HTR-8/SVneo (cell line): ENCODE measurements at places on chromosomes 5 and 9.

DNA sequence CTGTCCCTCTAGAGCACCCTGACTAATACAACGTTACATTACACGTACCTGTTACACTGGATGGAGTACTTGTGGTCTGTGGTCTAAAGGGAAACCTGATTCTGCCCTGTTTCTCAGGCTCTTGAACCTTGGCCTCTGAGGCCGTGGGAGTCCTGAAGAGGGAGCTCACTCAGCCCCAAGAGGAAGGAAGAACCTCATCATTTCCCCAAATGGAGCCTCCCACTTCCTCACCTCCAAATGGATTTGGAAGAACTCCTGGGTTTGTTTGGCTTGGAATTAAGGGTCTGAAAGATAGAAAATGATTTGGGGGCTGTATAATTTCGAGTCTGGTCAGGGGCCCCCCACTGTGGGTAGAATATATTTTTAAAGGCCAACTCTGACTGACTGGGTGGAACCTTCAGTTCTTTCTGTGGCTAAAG is 200.2 kb downstream of the SEMA6A start:
- DNase-seq, result no peak

- no peak for DNase-seq
Observed at GRCh38 chr5:106639488-106639887, 1031.2 kb downstream of the EFNA5 start.

- no peak for DNase-seq
Observed at GRCh38 chr9:90180381-90180780, 462.2 kb downstream of the DIRAS2 start.

- DNase-seq, result no peak
Observed at GRCh38 chr9:120870206-120870605, 6.8 kb downstream of the PHF19 start.

- no peak for DNase-seq
Observed at GRCh38 chr9:137171149-137171900, 531 bp downstream of the TMEM210 start.

- peak; percentile 49 for DNase-seq
Observed at GRCh38 chr9:125495172-125496119, 211.6 kb downstream of the MAPKAP1 start.
